Heart right ventricle (tissue), 16 donors: ENCODE measurements at places on chromosomes 4 and X. TPM values are rescaled to one million over a fixed set of nuclear protein-coding genes. Genes with fewer than 3 reads are reported as not detected.
A peak's percentile ranks its signal among the peaks of the same experiment; 100 is the strongest.

- H3K4me3 ChIP-seq, result peak overlapping the region; percentile 78
- peak; percentile 33 for DNase-seq
- H3K4me1 ChIP-seq, result peaks cover 19% of the 10 kb centered on the region
- no peaks in the 10 kb centered on the region for H3K36me3 ChIP-seq
- H3K27ac ChIP-seq, result peak overlapping the region; percentile 94
These were observed 695 bp downstream of the MTM1 start for GRCh38 chrX:150569155-150569477.

DNA sequence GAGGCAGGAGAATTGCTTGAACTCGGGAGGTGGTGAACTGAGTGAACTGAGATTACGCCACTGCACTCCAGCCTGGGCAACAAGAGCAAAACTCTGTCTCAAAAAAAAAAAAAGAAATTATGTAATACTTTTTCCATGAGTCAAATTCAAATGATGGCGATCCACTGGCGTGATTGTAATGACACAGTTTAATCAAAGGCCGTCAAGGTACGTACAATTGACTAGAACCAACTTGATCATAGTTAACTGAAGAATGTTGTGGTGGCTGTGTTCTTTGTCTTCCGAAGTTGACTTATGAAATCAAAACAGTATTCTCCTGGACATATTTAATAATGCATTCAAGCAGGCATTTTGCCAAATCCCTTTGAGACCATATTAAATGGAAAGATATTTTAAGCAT, 318.6 kb upstream of the FAT1 start:
- H3K4me3 ChIP-seq, result no peak overlapping the region
- no peak for DNase-seq
- no peak overlapping the region for H3K27ac ChIP-seq
- no peaks in the 10 kb centered on the region for H3K36me3 ChIP-seq
- no peaks in the 10 kb centered on the region for H3K4me1 ChIP-seq

FAT4 gene
- total RNA-seq, result 11.5 TPM

GRCh38 chr4:77797239-77797638, 21.9 kb downstream of the CNOT6L start:
- H3K27ac ChIP-seq, result no peak overlapping the region
- H3K4me3 ChIP-seq, result no peak overlapping the region
- no peak for DNase-seq
- peaks cover 32% of the 10 kb centered on the region for H3K4me1 ChIP-seq
- H3K36me3 ChIP-seq, result no peaks in the 10 kb centered on the region
- no peaks in the 10 kb centered on the region for H3K27me3 ChIP-seq

- no peak overlapping the region for H3K4me3 ChIP-seq
- DNase-seq, result no peak
- H3K27ac ChIP-seq, result no peak overlapping the region
- no peaks in the 10 kb centered on the region for H3K27me3 ChIP-seq
These were observed 316.8 kb upstream of the EMCN start for GRCh38 chr4:100834616-100835015.

DNA sequence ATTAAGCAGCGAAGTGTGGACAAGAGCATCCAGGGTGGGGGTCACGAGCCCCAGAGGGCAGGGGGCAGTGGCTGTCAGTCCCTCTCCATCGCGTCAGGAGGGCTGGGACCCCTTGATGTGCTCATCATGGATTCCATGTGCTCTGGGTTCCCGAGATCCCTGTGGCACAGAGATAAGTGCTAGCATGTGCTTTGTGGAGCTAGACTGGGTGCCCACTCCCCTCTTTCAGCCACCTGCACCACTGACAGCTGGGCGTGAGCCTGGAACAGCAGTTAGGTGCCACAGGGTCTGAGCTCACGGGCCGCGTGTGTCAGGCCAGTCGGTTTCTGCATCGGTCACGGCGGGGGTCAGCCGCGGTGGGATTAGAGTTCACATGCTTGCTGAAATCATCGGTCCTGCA, 24.3 kb downstream of the CPZ start:
- peaks cover 16% of the 10 kb centered on the region for H3K4me1 ChIP-seq
- no peak overlapping the region for H3K27ac ChIP-seq
- no peaks in the 10 kb centered on the region for H3K36me3 ChIP-seq

PNMA6A gene
- 1.2 TPM for total RNA-seq

DNA sequence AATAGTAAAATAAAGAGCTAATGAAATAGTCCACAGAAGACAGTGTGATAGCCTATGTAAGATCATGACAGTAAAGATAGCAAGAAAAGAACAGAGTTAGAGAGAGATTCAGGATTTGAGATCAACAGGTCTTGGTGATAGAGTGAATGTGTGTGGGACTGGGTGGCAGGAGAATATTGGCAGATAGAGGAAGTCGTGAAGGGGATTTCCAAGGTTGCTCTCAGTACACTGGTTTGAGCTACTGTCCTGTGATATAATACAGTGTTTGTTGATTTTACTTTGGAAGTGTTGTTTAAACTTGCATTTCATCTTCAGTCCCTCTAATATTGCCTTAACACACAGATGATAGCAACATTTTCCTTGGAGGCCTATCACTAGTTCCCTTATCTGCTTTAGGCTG, 44.1 kb downstream of the DTHD1 start:
- no peaks in the 10 kb centered on the region for H3K27me3 ChIP-seq
- no peak overlapping the region for H3K4me3 ChIP-seq
- no peaks in the 10 kb centered on the region for H3K36me3 ChIP-seq
- H3K27ac ChIP-seq, result no peak overlapping the region
- no peak for DNase-seq
- no peaks in the 10 kb centered on the region for H3K4me1 ChIP-seq

LRP2BP gene
- 1.6 TPM for total RNA-seq

DNA sequence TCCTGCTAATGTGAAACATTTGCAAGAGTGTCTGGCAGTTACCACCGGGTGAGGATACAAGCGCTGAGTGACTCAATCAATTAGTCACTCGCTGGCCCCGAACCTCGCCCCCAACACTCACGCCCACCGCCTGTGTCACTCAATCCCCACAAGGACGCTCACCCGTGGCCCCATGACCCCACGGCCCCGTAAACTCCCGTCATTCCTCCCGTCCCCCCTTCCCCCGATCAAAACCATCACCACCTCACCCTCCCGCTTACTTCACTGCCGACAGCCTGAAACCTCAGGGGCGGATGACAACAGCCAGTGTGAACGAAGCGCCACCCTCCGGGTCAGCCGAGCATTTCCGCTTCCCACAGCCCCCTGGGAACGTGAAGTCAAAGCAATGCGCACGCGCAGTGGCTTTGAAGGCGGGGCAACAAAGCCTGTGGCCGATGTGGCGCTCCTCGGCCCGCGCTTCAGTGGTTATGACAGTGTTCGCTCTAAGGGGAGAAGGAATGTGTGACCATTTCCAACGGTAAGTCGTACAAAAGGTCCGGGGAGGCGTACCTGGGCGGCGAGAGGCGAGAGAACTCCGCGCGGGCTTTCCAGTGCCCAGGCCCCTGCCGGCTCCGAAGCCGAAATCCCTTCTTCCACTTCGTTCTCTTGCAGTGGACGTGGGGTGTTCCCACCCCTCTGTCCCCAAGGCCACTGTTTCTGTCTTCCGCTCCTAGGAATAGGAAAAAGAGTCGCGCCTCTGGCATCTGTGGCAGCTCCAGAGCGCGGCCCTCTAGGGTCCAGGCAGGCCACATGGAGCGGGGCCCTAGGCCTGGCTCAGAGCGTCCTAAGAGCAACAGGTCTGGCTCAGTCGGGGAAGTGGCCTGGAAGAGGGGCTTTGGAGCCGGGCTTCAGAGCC, at the start of gene ZNF674:
TSS of gene ZNF674 (minus strand) at position 311 of the 895 bp plus-strand sequence. CDS start 3,334 bp downstream, outside the sequence.
- peak within 1 kb of the TSS; percentile 55 for H3K4me3 ChIP-seq
- DNase-seq, result peak; percentile 93
- peaks cover 23% of the 10 kb centered on the region for H3K4me1 ChIP-seq
- no peaks in the 10 kb centered on the region for H3K27me3 ChIP-seq
- H3K27ac ChIP-seq, result peak within 1 kb of the TSS; percentile 82
- no peaks in the 10 kb centered on the region for H3K36me3 ChIP-seq

KIAA1210 gene
- 0.17 TPM for total RNA-seq

- no peaks in the 10 kb centered on the region for H3K36me3 ChIP-seq
- no peaks in the 10 kb centered on the region for H3K4me1 ChIP-seq
- no peak for DNase-seq
- no peak overlapping the region for H3K4me3 ChIP-seq
- H3K27ac ChIP-seq, result no peak overlapping the region
These were observed 287.3 kb downstream of the USP46 start for GRCh38 chr4:52371841-52372240.

SLC7A11 gene
- 0.18 TPM for total RNA-seq

FREM3 gene
- 0.25 TPM for total RNA-seq

DNA sequence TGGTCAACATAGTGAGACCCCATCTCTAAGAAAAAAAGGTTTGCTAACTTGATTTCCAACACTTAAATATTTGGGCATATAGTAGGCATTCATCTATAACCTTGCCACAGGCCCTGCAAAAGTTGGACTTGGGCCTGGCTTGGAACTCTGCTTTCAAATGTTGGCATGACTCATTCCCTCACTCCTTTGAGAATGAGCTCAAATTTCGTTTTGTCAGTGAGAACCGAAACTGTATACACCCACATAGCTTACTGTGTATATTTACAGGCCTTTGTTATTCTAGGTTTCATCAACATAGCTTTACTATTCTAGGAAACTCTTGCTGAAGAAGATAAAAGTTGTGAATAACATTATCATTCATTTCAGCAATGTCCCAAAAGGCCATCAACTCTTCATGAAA, 88.7 kb upstream of the ELOVL6 start:
- no peak overlapping the region for H3K27ac ChIP-seq
- H3K36me3 ChIP-seq, result no peaks in the 10 kb centered on the region
- H3K27me3 ChIP-seq, result peaks cover 3% of the 10 kb centered on the region
- DNase-seq, result no peak
- no peak overlapping the region for H3K4me3 ChIP-seq

DNA sequence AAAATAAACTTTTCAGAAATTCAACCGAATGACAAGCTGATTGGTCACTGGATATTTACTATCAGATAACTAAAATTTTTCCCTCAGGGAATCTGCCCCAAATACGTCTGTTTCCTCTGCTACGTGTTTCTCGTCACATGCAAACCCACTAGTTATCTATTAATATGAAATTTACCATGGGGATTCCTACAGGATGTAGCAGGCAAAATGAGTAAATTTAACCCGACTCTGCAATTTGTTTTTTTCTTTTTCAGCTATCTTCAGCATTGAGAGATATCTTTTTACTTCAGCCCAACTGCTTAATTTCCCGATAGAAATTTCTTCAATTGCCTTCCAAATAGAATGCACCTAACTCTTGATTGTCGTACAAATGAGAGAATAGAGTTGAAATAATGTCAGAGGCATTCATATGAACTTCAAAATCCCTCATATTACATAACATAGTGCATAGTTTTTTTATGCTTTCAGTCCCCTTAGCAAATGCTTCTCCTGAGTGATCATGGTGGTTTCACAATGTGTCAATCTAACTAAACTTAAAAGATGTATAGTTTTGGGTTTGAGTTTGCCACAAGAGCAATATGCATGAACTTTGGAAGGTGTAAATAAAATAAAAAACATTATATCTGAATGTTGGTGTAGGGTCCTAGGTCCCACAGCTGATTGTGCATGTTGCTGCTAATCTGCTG, 913.1 kb upstream of the GRIA3 start:
- H3K27ac ChIP-seq, result no peak overlapping the region
- H3K36me3 ChIP-seq, result no peaks in the 10 kb centered on the region
- H3K4me3 ChIP-seq, result no peak overlapping the region
- DNase-seq, result no peak

DNA sequence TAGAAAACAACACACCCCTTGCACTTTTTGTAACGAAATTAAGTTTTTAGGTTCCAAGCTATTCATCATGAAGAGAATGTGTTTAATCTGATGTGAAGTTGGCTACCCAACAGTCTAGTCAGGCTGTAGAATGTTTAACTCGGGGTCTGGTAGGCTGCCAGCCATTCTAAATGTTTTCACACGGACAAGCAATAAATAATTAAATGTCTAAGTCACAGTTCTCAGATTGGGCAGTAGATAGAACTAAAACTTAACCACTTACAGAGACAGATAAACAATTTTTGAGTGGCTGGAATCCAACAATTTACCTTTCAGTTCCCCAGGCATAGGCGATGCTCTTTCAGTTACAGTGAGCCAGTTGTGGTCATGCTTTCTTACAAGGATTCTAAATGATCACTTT, 66.5 kb downstream of the CHIC2 start:
- H3K27me3 ChIP-seq, result no peaks in the 10 kb centered on the region
- H3K4me3 ChIP-seq, result no peak overlapping the region
- H3K36me3 ChIP-seq, result no peaks in the 10 kb centered on the region
- H3K27ac ChIP-seq, result no peak overlapping the region
- DNase-seq, result no peak

CT45A10 gene
- total RNA-seq, result not detected

GRCh38 chrX:134746410-134746785, 88.1 kb upstream of the PLAC1 start:
- H3K4me3 ChIP-seq, result no peak overlapping the region
- no peaks in the 10 kb centered on the region for H3K4me1 ChIP-seq
- DNase-seq, result no peak
- no peaks in the 10 kb centered on the region for H3K27me3 ChIP-seq

- no peaks in the 10 kb centered on the region for H3K27me3 ChIP-seq
- H3K4me1 ChIP-seq, result no peaks in the 10 kb centered on the region
- H3K27ac ChIP-seq, result no peak overlapping the region
These were observed 15.9 kb upstream of the NOCT start for GRCh38 chr4:138999666-139000065.

HTR2C gene
- not detected for total RNA-seq

- H3K4me1 ChIP-seq, result peaks cover 26% of the 10 kb centered on the region
- no peaks in the 10 kb centered on the region for H3K36me3 ChIP-seq
- H3K27me3 ChIP-seq, result no peaks in the 10 kb centered on the region
These were observed 3.6 kb downstream of the MID1IP1 start for GRCh38 chrX:38804682-38805431.

DNA sequence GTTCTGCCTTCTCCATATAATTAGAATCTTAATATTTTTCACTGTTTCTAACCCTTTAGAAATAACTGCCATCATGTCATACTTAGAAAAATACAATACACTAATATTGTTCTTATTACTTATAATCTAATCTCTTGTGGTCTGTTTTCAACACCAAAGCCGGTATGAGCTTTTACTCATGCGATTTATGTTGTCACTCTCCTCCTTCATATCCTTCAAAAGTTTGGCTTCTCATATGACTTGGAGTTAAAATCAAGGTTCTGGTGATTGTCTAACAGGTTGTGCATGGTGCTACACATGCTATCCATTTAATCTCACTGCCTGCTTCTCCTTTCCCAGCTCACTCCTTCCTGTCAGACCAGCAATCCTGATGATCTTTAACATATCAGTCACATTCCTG, 1392.9 kb downstream of the ARAP2 start:
- no peak overlapping the region for H3K27ac ChIP-seq
- no peaks in the 10 kb centered on the region for H3K27me3 ChIP-seq
- H3K36me3 ChIP-seq, result no peaks in the 10 kb centered on the region
- H3K4me3 ChIP-seq, result no peak overlapping the region
- no peaks in the 10 kb centered on the region for H3K4me1 ChIP-seq

XPNPEP2 gene
- total RNA-seq, result 2.2 TPM

GRCh38 chr4:26786916-26787315, 73.7 kb upstream of the STIM2 start:
- H3K27ac ChIP-seq, result peak overlapping the region; percentile 61
- no peaks in the 10 kb centered on the region for H3K36me3 ChIP-seq
- H3K4me3 ChIP-seq, result no peak overlapping the region
- no peaks in the 10 kb centered on the region for H3K27me3 ChIP-seq

VCX2 gene
- not detected for total RNA-seq

- no peaks in the 10 kb centered on the region for H3K27me3 ChIP-seq
- H3K27ac ChIP-seq, result no peak overlapping the region
- no peaks in the 10 kb centered on the region for H3K4me1 ChIP-seq
- no peaks in the 10 kb centered on the region for H3K36me3 ChIP-seq
These were observed 44.2 kb downstream of the COQ2 start for GRCh38 chr4:83240379-83240875.

- peak overlapping the region; percentile 24 for H3K27ac ChIP-seq
- no peaks in the 10 kb centered on the region for H3K36me3 ChIP-seq
- no peak overlapping the region for H3K4me3 ChIP-seq
- H3K4me1 ChIP-seq, result peaks cover 61% of the 10 kb centered on the region
- H3K27me3 ChIP-seq, result no peaks in the 10 kb centered on the region
- DNase-seq, result no peak
These were observed 24.8 kb downstream of the PDGFC start for GRCh38 chr4:156946516-156947424.
